Activated naive CD4-positive, alpha-beta T cell treated with anti-CD3 and anti-CD28 coated beads, Interleukin-2, amount 50 U/mL, for 16 hours (primary cell): ENCODE measurements at places on chromosomes 16 and 17.

GRCh38 chr17:20207262-20207985 is 198.3 kb downstream of the SPECC1 start:
- DNase-seq = no peak

DNA sequence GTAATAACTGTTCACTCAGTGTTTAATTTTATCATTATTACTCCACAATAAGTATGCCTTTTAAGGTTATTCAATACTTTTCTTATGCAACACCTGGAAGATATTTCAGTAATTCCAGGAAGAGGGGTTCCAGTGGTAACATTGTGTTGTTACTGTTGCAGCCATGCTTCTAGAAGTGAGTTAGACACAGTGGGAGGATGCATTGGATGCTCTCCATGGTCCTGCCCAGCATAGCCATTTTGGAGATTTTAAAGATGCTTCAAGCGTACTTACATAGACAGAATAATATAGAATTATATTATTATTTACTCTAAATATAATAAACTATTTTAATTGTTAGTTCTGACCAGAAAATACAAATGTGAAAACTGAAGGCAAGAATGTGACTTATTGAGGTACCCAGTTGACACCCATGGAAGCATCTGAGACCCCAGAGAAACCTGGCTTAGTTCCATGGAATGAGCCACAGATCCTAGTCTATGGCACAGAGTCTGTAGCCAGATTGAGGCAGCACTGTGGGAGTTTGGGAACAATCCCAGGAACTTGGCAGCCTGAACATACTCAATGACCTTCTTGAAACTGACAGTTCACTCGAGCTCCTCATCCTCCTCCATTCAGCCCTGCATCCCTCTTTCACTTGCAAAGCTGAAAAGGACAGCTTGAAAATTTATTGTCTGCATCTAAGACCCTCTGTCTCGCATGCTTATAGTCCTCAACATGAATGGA is 190.1 kb upstream of the HS3ST4 start:
- DNase-seq = no peak

- DNase-seq = no peak
Observed at GRCh38 chr16:47905771-47906170, 250.0 kb downstream of the ABCC12 start.

DNA sequence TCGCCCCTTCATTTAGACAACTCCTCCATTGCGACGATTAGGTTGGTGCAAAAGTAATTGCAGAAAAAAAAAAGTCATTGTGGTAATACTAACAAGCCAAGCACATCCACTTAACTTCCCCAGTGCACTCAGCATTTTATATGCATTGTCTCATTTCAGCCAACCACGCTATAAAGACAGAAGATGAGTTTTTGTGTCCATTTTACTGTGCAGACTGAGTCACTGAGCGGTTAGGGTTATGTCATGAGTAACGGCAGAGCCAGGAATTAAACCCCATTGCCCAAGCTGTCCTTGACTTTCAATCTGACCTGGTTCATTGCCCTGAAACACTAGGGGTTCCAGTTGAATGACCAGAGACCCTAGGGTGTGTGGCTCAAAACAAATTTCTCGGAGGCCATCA is 218.7 kb downstream of the XYLT1 start:
- no peak for DNase-seq

DNA sequence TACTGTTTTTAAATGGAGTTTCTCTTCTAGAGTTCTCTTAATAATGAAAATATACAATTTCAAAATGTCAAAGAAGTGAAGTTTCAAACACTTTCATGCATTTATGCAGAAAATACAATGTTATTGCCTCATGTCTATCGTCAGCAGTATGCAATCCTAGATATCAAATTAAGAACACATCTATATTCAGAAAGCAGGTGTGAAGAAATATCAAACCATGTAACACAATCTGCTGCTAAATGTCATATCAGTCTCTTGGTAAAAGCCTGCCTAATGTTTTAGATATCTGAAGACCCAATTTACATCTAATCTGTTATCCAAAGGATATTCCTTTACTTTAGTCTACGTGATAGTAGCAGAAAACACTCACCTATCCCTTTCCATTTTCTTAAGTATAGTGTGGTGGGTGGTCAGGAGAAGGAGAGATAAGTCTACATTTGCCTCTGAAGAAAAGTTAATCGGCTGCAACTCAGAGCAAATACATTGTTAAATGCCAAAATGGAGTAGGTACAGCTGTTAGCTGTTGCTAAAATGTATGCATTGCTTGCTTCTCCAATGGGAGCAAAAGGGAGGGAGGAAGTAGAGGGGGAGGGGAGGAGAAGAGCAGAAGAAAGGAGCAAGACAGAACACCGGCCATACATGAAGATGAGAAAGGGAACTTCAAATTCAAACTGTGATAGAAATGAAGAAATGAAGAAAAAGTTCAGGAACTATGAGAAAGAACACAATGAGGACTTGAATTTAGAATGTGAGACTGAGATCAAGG is 64.9 kb downstream of the ITFG1 start:
- no peak for DNase-seq

DNA sequence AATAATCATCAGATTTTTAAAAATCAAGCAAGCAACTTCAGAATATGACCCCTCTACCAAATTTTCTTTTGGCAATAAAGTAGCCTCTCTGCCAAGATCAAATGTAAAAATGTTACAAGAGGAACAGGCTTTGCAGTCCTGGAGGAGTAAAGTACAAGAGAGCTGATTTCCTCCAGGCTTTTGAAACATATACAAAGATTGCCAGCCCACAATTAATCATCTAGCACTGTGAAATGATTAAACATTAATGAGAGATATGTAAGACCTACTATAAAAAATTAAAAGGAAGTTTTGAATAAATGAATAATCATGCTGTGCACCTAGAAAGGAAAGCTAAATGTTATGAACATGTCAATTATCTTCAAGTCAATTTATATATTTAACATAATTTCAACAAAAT is 26.3 kb downstream of the TXNDC11 start:
- DNase-seq = no peak

GRCh38 chr16:82643136-82643535 is 16.4 kb downstream of the CDH13 start:
- no peak for DNase-seq

GRCh38 chr17:63966646-63967264 is 6.0 kb downstream of the SCN4A start:
- no peak for DNase-seq

- DNase-seq = peak; percentile 52
Observed at GRCh38 chr16:3020604-3021448, 658 bp downstream of the TNFRSF12A start.

DNA sequence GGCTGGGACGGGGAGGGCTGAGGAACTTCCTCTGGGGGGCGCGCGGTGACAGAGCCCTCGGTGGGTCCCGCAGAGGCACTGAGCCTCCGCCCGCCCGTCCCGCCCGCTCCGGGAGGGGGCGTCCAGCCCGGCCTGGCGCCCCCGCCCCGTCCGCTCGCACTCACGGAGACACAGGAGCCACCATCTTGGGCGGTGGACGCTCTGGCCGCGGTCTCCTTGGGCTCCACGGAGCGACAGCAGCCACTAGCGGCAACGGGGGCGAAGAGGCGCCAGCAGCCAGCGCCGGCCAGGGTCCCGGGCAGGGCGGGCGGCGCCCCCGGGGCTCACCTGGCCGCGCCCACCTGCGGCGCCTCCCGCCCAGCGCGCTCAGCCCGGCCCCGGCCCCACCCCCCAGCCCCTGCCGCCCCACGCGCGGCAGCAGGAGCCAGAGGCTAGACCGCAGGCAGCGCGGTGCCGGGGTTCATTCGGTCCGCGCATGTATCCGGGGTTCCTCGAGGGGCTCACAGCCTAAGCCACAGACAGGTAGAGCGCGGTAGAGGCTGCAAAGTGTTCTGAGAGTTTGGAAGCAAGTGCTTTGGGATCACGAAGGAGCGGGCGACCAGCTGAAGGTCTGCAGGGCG is at the start of gene C17orf113:
Gene C17orf113, minus strand, starts transcription at position 209 of the 620 bp plus-strand sequence. CDS start 7,225 bp downstream, outside the sequence.
- peak; percentile 43 for DNase-seq

GRCh38 chr17:54944796-54945195 is 23.7 kb downstream of the COX11 start:
- DNase-seq = no peak

GRCh38 chr17:73956169-73956568 is 247.3 kb upstream of the RPL38 start:
- no peak for DNase-seq

- DNase-seq = no peak
Observed at GRCh38 chr17:10314329-10314728, 58.5 kb downstream of the MYH13 start.

- DNase-seq = no peak
Observed at GRCh38 chr16:88368994-88369393, 13.8 kb upstream of the ZNF469 start.

DNA sequence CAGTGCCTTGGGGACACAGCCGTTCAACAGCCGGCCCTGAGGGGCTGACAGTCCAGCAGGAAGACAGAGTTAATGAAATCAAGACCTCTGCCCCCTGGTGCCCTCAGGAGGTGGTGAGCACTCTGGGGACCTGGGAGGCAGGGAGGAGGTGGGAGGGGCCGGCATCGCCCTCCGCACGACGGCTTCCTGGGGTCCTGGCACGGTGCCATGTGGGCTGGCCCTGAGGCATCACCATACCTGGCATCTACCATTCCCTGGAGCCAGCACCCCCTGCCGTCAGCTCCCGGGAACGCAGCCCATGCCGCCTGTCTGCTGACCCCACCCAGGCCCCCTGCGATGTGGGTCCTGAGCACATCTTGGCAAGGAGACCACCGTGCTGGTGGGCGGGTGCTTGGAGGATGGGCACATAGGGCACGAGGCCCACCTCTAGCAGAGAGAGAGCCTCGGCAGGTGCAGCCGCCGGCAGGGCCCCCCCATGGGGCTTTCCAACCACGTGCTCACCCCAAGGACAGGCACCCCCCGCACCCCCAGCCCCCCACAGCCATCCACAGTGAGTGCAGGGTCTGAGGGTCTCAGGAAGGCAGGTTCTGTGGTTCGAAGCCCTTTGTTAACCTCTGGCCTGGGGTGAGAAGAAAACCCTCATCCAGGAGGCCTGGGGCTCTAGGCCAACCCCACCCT is 52.5 kb downstream of the ZFPM1 start:
- DNase-seq = peak; percentile 68

DNA sequence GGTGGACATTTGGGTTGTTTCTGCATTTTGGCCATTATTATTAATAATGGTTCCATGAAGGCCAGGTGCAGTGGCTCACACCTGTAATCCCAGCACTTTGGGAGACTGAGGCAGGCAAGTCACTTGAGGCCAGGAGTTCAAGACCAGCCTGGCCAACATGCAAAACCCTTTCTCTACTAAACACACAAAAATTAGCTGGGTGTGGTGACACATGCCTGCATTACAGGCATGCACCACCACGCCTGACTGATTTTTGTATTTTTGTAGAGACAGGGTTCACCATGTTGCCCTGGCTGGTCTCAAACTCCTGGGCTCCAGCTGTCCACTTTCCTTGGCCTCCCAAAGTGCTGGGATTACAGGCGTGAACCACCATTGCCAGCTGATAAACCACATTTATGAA is 58.5 kb downstream of the TNFRSF13B start:
- no peak for DNase-seq

DNA sequence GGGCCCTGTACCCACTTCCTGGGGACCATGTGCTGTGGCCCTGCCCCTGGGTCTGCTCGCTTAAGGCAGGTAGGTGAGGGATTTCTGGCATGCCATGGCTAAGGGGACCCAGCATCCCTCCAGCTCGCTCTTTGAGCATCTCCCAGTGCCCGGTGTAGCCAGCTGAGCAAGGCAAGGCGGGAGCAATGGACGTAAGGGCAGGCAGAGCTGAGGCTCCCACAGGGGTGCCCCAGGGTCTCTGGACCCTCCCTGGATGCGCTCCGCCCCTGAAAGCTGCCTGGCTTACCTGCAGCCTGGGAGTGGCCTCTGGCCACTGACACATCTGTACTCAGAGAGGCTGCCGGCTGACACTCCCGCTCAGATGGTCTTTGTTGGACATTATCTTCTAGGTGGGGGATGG is 189.9 kb downstream of the IRF8 start:
- no peak for DNase-seq

GRCh38 chr16:53212893-53213223 is 158.1 kb downstream of the CHD9 start:
- no peak for DNase-seq

GRCh38 chr16:9122969-9123368 is 31.5 kb downstream of the HAPSTR1 start:
- DNase-seq = no peak

GRCh38 chr17:16870253-16871245 is 101.4 kb downstream of the TNFRSF13B start:
- DNase-seq = no peak

DNA sequence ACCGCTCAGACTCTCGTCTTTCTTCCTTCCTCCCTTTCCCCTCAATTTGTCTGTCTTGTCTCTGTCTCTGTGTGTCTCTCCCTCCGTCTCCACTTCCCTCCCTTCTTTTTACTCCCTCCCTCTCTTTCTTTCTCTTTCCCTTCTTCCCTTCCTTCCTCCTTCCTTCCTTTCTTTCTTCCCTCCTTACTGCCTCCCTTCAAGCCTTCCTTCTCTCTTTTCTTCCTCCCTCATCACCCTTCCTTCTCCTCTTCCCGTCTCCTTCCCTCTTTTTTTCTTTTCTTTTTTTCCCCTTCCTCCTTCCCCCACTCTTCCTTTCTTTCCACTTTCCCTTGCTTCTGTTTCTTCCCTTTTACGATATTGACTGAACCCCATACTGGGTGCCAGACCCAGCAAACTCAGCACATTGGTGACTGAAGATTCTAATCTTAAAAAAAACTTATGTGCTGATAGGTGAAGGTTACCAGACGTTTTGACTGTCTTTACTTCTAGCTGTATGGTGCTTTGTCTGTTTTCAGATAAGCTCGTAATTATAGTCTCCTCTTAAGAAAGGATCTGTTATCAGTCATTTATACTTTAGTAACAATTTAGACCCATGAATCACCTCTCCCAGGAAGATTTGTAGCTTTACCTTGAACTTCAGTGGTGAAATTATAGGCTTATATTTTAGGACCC is 481 bp upstream of the BRD7 start:
- DNase-seq = no peak

DNA sequence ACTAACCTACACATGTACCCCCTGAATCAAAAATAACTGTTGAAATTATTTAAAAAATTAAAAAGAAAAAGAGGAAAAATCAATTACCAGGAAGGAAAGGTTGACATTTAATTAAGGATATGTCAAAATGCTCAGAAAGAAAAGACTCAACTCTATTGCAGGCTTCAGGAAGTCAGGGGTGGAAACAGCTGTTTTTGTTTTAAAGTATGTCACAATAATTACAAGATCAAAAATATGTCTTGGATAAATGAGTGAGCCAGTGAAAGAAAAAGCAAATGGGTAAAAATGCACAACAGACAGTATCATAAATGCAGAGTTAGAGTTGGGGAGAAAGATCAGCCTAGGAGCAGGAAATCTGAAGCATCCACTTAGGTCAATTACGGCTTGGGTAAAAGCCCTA is 146.0 kb downstream of the CDH11 start:
- no peak for DNase-seq

- DNase-seq = peak; percentile 45
Observed at GRCh38 chr17:44203731-44204440, 4.2 kb upstream of the ATXN7L3 start.

GRCh38 chr16:83952587-83952939 is 477 bp upstream of the OSGIN1 start:
- no peak for DNase-seq

DNA sequence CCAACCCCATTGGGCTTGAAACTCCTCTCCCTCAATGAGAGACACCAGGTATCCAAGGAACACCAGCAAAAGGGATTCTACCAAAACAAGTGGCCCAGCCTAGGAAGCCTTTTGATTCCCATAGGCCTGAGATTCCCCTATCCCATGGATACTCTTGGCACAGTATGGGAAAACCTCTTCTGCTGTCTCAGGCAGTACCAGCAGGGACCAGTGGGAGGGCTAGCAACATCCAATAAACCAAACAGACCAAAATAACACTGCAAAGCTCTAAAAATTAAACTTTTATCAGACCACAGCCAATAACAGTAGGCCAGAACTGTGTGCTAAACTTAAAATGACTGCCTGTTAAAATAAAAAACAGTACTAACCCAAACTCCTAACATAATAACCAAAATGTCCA is 153.9 kb upstream of the CES5A start:
- DNase-seq = no peak
